Activated B cell treated with CpG ODN at 0.5 μM for 24 hours (primary cell): ENCODE measurements at places on chromosomes 16 and 17.

DNA sequence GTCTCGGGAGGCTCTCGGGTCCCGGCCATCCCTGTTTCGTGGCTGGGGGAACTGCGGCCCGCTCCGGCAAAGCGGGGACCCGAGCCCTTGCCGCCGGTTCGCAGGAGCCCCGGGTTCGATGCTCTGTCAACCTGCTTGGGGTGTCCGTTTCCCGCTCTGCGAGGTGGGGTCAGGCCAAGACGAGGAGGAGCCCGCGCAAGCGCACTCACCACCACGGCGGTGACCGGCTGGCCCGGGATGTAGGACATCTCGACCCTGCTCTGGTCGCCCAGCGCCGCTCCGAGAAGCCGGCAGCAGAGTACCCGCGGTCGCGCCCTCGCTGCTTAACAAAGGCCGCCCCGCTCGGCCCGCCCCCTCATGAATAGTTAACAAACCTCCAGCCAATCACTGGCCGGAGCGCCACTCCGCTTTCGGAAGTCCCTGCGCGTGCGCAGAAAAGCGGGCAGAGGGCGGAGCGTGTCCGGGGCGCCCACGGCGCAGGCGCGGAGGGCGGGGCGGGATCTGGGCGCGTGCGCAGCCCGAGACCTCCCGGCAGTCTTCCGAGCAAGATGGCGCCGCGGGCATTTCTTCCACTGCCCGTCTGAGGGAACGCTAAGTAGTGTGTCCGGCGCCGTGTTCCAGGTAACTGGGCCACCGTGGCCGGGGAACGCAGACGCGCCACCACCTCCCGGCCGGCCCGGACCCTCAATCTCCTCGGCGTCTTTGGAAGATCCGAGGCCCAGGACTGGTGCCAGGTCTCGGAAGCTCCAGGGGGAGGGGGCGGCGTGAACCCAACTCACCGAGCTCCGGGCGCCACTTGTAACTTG, at the start of the genes EMC6 and TAX1BP3:
TSS of gene EMC6 (plus strand) at position 534 of the 806 bp plus-strand sequence. CDS start 335 bp downstream, outside the sequence.
TSS of gene TAX1BP3 (minus strand) at position 300 of the 806 bp plus-strand sequence. CDS start at position 248, 52 bp downstream.
- peak; percentile 100 for DNase-seq

DNA sequence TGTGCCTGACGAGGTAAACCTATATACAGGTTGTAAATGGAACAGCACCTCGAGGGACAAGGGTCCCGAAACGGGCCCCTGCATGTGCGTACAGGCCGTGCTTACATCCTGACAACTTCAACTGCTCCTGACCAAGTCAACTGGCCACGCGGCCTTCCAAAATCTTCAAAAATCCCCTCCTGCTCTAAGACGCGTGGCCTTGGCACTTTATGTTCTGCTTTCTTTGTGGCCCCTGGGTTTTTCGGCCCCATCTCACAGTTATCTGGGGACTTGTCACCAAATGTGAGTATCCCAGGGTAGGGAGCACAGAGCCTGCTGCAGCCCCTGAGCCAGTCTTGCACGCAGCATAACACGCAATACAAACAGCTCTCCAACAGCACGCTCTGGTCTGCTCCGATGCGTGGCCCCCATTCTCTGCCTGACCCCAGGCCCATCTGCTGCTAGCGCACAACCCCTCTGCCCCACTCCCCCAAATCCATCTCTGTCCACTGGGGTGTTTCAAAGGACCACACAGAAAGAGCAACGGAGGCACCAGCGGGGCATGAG, 659 bp downstream of the RPH3AL start:
- no peak for DNase-seq

DNA sequence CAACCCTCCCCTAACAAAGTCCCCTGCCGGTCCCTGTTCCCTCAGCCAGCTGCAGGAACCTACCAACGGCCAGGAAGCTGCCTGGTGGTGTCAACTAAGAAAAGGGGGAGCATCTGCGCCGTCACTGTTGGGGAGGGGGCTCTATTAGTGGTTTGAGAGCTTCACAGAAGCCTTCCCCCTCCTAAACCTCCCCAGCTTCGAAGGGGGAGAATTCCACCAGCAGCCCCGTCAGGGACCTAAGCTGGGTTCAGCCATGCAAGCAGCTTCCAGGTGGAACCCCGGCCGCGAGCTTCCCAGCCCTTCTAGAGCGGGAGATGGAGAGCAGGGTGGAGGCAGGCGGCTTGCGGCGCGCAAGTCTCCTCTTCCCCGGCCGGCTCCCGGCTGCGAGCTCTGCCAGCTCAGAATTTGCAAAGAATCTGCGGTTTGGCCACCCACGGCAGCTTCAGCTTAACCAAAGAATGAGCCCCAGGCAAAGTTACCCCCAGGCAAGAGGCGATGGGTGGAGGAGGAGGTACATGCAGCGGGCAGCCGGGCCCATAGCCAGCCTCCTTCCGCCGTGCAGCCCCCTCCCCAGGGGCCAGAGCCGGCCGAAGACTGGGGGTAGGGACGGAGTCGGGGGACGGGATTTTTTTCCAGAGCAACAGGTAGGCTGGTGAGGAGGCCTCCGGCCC, 33.7 kb downstream of the DDX19A start:
- DNase-seq = no peak

- no peak for DNase-seq
Measured at GRCh38 chr17:64129515-64129764, 504 bp downstream of the ERN1 start.

- no peak for DNase-seq
Measured at GRCh38 chr16:71359431-71359830, 908 bp downstream of the CALB2 start.

DNA sequence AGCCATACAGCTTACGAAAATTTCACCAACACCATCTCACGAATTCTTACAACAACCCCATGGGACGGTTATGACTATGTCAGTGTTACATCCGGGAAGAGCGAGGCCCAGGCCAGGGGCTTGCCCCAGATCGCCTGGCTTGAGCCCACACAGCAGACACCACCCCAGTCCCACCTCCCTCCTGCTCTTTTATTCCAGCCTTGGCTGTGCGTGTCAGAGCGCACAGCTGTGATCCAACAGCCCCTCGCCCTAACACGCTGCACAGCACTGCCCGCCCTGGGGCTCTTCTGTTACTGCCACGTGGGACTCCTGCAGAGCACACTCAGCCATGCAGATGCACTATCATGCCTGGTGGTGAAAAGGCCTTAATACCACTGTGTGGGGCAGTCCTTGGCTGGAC, 127.9 kb downstream of the ENGASE start:
- no peak for DNase-seq
